ENCODE measurements at places on chromosomes 7 and 10.
A peak's percentile ranks its signal among the peaks of the same experiment; 100 is the strongest.

- DNase-seq = peak; percentile 76
These were observed 228.4 kb upstream of the DGKB start for GRCh38 chr7:15130666-15131541.

DNA sequence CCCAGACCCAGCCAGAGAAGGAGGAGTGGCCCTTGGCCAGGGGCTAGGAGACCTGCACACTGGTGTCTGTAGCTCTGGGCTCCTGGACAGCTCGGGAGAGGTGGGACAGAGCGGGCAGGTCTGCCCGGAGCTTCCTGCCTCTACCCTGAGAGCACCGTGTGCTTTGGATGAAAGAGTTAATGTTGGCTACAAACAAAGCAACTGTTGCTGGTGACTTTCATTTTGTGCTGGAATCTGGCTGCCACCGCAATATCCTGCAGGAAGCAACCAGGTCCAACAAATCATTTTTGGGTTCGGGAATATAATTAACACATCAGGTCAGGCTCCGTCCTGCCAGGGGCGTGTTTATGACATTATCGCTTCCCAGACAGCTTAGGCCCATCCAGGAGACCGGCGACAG is 441.8 kb upstream of the MKI67 start:
- DNase-seq = no peak

DNA sequence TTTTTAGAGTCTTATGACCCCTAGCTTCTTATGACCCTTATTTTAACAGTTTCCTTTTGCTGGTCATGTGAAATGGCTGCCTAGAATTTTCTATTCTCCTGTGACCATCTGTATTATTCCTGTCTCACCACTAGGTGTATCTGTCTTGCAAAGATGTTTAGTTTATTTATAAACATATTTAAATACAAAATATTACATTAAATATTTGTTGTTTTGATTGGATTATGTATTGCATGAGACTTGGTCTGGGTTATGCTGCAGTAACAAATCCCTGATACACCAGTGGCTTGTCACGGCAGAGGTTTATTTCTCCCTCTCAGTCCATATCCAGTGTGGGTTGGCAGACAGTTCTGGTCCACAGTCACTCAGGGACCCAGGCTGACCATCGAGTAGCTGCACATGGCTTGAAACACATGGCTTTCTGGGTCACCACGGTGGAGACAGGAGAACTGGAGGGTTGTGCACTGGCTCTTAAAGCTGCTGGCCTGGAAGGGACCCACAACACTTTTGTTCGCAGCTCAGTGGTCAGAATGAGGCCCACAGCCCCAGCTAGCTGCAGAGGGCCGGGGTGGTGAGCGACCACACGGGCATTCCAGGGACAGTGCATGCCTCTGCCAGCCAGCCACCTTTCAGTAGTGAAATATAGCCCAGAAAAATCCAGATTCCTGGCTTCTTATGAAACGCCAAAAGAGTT is 7.4 kb downstream of the RASSF4 start:
- no peak for DNase-seq

- no peak for DNase-seq
These were observed 8.8 kb upstream of the DUSP5 start for GRCh38 chr10:110488940-110489339.

- no peak for DNase-seq
These were observed 146.1 kb downstream of the ADRA2A start for GRCh38 chr10:111222961-111223360.

- no peak for DNase-seq
These were observed 77.3 kb downstream of the SEMA3A start for GRCh38 chr7:84117304-84117703.

- peak; percentile 28 for DNase-seq
These were observed 684 bp upstream of the ATXN7L1 start for GRCh38 chr7:105876964-105877601.

DNA sequence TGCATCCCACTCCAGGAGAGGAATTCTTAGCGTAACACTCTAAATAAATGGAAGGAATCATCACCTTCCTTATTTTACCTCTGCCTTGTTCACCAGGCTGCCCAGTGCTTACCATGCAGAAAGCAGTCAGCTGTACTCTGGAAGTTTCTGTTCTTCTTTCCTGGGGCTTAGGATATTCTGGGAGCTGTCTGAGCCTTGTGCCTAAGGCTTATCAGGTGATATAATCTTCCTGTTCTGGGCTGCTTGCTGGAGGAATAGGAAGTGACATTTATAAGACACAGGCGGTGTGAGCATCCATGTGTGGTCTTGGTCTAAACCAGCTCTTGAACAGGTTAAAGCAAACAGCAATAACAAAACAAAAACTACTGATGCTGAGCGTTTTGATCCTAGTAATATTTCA is 13.5 kb downstream of the KCTD7 start:
- DNase-seq = no peak

DNA sequence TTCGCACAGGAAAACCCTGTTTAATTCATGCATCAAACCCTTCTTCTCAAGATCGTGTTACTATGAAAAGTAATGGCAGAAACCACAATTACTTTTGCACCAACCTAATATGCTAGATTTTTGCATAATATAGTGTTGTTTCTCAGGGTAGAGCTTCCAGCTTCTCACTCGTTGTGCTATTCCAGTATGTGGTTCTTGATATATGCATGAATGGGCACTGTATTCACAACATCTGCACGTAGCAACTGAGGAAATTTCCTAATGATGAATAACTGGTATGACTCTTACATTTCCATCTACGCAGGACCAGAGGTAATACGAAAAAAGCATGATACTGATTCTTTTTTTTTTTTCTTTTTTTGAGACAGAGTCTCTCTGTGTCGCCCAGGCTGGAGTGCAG is 326.6 kb upstream of the GALNT17 start:
- DNase-seq = no peak

DNA sequence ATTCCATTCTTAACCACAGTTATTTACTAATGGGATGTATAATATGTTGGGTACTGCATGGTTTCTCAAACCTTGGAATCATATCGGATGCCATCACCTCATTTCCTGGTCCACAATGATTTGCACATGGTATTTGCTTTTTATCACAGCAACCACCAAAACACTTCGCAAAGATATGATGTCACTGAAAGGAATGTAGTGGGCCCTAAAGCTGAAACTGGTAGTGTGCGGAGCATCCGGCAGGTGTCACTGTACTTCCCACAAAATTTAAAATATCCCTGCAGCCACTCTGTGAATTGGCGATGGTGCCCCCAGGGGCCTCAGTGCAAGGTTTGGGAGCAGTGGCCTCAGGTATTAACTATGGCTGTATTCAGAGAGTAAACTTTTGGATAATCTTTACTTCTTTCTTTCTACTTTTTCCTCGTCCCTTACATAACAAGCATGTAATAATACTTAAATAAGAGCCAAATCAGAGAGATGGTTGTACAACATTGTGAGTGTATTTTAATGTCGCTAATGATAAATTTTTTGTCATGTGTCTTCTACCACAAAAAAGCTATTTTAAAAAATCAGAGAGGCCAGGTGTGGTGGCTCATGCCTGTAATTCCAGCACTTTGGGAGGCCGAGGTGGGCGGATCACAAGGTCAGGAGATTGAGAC is 66.2 kb downstream of the FAM241B start:
- DNase-seq = peak; percentile 83

DNA sequence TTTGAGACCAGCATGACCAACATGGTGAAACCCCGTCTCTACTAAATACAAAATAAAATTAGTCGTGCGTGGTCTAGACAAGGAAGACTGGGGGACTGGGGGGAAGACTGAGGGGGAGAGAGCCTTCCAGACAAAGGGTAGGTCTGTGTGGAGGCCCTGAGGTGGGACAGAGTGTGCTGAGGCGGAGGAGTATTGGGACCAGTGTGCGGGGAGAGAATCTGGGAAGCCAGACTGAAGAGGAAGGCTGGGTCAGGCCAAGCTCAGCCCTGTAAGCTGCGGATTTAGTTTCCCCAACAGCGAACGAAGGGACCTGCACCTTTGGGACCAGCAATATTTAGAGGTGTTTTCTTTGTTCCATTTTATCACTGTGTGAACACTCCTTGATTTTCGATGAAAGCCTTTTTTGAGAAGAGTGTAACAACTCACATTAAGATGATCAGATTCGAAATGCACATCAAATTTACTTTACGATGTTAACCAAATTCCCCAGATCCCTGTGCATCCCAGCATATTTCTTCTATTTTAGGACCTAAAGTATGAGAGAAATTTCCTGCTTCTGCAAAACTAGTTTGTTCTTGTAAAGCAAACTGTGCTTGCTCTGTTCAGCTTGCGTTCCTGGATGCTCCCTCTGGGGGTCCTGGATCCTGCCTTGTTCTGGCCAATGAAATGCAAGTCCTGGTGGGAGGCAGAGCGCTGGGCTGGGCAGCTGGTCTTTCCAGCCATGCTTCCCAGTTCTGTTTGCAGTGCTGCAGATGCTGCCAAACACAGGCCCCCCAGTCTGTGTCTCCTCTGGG is 39.4 kb downstream of the PLAU start:
- DNase-seq = peak; percentile 75

DNA sequence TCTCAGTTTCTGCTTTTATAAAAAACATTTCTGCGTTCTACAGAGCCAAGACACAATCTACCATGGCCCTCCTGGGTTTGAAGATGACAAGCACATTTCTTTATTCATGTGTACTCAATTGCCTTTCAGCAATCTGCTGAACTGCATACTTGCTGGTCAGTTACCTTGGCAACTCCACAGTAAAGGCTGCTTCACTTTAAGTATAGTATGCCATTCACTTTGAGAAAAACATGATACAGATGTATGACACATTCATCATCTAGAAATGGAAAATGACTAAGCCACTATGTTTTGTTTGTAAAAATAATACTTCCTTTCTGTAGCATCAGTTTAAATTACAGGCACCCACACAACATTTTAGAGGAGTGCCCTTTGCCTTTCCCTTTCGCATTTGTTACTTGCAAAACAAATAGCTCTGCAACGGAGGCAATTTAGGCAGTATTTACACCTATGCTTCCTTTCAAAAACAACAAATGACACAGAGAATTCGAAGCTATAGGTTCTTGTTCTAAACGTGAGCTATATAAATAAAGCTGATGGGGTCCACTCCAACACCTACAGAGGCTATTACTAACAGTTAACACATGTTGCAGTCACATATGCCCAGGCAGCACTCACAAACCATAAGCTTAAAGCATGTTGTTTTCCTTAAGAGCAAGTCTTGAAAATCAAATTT is 23.5 kb downstream of the SGCE start:
- peak; percentile 88 for DNase-seq

DNA sequence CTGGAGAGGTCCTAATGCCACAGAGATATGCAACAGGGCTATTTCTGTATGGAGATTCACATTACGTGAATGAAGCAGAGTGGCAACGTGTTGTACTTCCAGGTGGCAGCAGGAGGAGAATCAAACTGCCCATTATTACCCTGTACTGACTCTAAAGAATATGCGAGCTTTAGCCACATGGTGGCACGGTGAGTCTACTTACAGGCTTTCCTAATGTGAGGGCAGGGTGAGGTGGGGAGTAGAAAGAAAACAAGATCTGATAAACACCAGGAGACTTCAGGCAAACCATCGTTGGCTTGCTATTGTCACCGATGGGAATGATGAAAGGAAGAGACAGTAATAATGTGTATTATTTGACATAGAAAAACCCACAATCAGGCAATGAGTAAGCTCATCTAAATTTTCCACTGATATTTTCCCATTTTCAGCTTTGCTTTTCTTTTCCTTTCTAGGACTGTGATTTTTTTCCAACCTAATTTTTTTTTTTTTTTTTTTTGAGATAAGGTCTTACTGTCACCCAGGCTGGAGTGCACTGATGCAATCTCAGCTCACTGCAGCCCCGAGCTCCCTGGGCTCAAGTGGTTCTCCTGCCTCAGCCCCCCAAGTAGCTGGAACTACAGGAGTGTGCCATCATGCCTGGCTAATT is 164.3 kb downstream of the BTAF1 start:
- peak; percentile 82 for DNase-seq

GRCh38 chr10:128047991-128048818 is 78.0 kb downstream of the MKI67 start:
- DNase-seq = no peak
